ENCODE measurements at places on chromosomes 7 and 10.

GRCh38 chr10:14553448-14553847 lies 221.2 kb downstream of the FAM107B start:
- no peak for DNase-seq

- DNase-seq, result no peak
Observed at GRCh38 chr7:6198689-6199595, 73.5 kb downstream of the CYTH3 start.

DNA sequence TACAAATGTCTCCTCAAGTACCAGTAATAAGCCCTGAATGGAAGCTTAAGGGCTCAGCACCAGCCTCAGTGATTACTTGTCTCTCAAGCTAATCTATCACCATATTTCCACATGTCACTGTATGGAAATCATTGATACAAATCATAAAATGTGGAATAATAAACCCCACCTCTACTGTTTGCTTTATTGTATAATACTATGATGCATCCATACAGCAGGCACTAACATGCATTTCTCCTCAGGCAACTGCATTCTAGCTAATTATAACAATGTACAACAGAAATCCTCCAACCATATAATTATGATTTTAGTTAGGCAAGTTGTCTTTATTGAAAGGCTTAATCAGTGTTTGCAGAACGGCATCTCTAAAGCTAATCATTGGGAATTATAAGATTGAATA lies 26.2 kb downstream of the CRPPA start:
- no peak for DNase-seq

DNA sequence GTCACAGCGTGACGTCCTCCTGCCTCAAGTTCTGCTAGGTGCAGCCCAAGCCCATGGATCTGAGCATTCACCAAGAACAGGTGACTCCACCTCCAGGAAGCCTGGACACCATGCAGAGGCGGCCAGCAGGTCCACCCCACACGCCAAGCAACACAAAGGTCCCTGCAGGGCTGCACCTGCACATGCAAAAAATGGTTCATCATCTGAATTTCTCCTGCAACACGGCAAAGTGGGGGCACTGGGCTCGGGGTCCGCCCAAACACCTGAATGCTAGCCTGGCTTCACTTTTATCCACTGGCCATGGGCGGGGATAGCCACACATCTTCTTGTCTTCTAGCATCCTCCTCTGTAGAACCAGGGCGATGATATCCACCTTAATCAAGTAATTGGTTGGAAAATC lies 28.9 kb downstream of the CNPY1 start:
- no peak for DNase-seq

GRCh38 chr10:17415046-17415658 lies 39.2 kb downstream of the ST8SIA6 start:
- DNase-seq, result no peak

DNA sequence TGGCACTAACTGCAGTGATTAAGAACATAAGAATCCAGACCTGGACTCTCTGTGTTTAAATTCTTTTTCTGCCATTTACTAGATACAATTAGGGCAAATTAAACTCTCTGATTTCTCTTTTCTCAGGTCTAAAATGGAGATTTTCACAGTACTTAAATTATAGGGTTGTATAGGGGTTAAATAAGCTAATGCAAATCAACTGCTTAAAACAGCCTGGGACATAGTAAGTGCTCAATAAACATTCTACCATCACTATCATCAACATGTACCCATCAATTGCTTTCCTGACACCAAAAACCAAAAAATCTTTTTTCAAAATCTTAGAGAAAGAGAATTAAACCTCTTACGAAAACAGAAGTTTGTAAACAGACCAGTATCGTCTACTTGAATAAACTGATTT lies 4.5 kb downstream of the ZNF800 start:
- no peak for DNase-seq

DNA sequence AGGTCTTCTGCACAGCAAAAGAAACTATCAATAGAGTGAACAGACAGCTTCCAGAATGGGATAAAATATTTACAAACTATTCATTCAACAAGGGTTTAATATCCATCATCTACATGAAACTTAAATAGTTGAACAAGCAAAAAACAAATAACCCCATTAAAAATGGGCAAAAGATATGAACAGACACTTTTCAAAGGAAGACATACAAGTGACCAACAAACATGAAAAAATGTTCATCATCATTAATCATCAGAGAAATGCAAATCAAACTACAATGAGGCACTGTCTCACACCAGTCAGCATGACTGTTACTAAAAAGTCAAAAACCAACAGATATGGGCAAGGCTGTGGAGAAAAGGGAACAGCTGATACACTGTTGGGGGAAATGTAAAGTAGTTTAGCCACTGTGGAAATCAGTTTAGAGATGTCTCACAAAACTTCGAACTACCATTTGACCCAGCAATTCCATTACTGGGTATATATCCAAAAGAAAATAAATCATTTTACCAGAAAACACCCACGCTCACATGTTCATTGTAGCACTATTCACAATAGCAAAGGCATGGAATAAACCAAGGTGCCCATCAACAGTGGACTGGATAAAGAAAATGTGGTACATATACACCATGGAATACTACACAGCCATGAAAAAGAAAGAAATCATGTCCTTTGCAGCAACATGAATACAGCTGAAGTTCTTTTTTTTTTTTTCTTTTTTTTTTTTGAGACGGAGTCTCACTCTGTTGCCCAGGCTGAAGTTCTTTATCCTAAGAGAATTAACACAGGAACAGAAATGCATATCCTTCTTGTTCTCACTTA lies 172.6 kb downstream of the KLF6 start:
- no peak for DNase-seq

DNA sequence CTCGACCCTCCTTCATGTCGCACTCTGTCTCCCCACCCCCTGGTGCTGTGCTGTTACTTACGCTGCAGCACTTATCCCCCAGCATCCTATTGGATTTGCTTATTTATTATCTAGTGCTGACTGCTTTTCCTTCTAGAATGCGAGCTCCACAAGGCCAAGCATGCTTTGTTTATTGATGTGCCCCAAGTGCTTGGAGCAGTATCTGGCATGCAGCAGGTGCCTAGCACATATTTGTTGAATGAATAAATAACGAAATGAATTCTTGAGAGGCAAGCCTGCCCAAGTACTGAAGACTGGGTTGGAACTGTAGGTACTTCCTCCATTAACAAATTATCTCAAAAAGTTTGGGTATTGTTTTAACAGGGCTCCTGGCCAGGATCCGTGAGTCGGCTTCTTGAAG lies 24.8 kb upstream of the ZNF32 start:
- no peak for DNase-seq

Data from T-helper 2 cell treated with Interferon-gamma antibody and Interleukin-4, amounts not matched to agents 5 μg/mL and 100 μg/mL, for 36 hours (primary cell).